ENCODE measurements at places on chromosomes 7 and 10.

- DNase-seq = no peak
Observed at GRCh38 chr7:1250901-1251300, 18.2 kb downstream of the UNCX start.

- DNase-seq = no peak
Observed at GRCh38 chr7:94666879-94667587, 11.1 kb upstream of the SGCE start.

GRCh38 chr7:144830024-144830785, 5.6 kb downstream of the TPK1 start:
- DNase-seq = no peak

- DNase-seq = no peak
Observed at GRCh38 chr10:70564901-70565351, 37.6 kb downstream of the PRF1 start.

GRCh38 chr10:97689559-97690020, 2.5 kb upstream of the AVPI1 start:
- no peak for DNase-seq

GRCh38 chr7:130435311-130435854, 5.4 kb downstream of the CEP41 start:
- no peak for DNase-seq

DNA sequence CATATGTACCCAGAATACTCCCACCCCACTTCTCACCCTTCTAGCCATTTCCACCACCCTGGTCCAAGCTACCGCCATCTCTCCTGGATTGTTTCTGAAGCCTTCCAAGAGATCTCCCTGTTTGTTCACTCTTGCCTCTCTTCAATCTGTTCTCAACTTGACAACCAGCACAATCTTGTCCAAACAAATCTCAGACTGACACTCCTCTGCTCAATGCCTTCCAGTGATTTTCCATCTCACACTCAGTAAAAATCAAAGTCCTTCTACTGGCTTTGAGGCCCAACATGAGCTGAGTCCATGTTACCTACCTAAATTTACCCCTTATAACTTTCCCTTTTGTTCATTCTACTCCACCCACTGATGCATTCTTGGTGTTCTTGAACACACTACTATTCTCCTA, 33.2 kb upstream of the TMEM140 start:
- DNase-seq = no peak

DNA sequence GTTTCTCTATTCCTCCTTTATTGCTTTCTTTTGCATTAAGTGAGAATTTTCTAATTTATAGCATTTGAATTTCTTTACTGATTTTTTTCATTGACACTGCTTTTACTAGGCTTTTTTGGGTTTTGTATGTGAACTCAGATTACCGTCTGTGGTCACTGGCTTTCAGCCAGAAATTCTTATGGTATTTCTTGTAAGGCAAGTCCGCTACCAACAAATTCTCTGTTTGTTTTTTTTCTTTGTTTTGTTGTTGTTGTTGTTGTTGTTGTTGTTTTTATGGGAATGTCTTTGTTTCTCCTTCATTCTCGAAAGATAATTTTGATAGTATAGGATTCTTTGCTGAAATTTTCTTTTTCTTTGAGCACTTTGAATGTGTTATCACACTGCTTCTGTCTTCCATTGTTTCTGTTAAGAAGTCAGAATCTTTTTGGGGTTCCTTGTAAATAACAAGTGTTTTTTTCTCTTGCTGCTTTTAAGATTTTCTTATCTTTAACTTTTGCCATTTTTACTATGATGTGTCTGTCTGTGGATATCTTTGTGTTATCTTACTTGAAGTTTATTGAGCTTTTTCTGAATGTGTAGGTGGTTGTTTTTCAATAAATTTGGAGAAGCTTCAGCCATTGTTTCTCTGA, 7.2 kb downstream of the NET1 start:
- DNase-seq = no peak

GRCh38 chr7:44226396-44226753, 25.6 kb downstream of the YKT6 start:
- DNase-seq = no peak

DNA sequence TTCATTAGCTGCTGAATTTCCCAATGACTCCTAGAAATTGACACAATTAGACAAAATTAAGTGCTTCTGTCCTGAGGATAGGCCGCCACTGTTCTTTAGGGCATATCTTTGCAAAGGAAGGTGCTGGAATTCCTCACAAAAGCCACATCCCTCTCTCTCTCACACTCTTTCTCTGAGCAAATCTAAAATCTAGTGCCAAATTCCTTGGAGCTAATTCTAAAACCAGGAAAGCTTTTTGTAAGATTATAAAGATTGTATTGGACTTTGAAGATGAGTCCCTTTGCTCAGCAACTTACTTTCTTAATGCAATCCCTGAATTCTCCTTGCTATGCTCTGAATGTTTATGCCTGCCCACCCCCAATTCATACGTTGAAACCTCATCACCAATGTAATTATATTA, 288.9 kb downstream of the KCNMA1 start:
- DNase-seq = no peak

GRCh38 chr7:57308631-57309408, 141.2 kb upstream of the ZNF716 start:
- no peak for DNase-seq

- DNase-seq = no peak
Observed at GRCh38 chr7:28123752-28124151, 56.8 kb downstream of the JAZF1 start.
